ENCODE measurements at places on chromosomes 6 and 20.

DNA sequence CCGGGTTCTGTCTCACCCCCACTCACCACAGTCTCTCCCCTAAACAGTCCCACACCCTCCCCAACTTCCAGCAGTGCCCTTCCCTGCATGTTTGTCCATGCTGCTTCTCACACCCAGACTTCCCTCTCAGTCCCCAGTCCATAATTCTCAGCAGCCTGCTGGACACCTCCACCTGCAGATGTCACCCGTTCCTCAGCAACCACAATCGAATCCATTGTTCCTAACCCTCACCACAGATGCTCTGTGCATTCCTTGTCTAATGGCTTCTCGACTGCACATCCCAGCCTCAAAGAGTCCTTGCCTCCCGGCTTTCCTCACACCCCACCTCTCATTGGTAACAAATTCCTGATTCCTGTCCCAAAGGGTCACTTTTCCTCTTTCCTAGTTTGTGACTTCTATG, 55.6 kb downstream of the GOPC start:
- DNase-seq: no peak

GRCh38 chr6:56484669-56485068, 158.0 kb downstream of the DST start:
- no peak for DNase-seq

GRCh38 chr6:148195511-148195910, 147.1 kb upstream of the SASH1 start:
- no peak for DNase-seq

DNA sequence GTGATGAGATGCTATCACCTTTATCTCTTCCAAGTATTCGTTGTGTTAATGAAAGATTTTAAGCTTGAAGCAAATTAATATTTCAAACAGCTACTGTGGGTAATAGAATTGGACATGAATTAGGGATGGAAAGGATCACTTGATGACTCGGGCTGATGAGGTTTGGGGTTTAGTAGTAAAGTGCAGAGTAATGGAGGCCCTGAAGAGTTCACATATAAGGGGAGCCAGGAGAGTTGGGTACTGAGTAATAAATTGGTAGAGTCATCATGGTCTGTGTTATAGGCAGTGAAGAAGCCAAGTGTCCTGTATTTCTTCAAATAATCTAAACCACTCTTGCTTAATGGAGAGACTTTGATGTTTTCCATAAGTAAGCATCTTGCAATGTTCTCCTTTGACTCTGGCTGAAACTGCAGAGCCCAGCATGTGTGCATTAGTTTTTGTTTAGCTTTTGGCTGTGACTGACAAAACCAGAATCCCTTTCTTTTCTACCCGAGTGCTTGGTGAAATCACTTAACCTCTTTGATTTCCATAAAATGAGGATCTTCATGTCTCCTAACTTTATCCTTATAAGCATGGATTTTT, 57.6 kb downstream of the L3MBTL3 start:
- no peak for DNase-seq

- DNase-seq: peak; percentile 47
Observed at GRCh38 chr20:227439-228105, 514 bp downstream of the DEFB129 start.

DNA sequence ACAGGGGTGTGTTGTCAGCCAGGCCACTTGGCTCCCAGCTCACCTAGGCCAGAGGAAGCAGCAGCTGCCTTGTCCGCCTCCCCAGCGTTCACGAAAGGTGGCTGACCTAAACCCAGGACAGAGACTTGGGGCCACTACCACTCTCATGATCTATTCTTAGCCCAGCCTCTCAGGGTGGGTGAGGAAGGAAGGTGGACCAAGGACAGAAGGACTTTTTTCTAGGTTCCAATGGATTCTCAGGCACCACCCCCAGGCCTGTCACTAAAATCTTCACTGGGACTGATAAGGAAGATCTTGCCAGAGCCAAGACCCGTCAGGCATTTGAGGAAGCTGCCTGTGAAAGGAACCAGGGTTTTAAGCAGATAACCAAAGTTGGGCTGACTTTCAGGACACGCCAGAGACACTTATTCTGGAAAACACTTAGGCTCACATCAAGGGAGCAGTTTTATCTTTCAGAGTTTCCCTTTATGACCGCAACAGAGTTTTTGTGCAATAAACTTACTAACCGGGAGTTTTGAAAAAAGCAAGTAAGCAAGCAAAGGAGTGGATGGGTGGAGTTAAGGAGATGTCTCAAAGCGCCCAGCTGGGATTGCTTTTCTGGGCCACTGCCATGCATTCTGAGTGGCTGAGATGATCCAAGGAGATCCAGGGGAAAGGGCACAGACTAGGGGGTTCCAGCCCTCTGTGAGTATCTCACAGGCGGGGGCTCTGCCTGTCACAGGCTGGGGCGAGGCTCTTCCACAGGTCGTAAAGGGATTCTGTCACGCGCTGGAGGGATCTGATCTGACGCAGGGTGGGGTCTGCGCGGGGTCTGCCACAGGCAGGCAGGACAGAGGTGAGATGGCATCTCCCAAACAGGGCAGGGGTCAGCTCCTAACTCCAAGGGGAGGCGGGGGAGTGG, 989 bp downstream of the FITM2 start:
- DNase-seq: peak; percentile 45

DNA sequence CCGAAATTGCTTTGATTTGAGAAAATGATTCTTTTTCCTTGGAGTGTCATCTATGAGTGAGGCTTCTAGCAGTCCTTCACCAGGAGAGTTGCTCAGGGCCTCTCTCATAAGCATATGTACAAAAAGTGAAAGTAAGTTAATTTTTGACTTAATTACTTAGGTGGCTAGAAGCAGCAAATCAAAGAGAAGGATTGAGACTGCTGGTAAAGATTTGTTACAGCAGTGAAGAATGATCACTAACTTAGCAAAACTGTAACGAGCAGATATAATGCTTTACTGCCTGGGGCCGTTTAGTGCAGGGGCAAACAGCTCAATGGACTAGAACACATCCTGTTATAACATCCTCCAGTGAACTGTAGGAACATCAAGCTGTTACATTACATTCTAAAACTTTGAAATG, 167.8 kb upstream of the RIPOR2 start:
- no peak for DNase-seq

GRCh38 chr20:13554706-13555105, 84.0 kb downstream of the TASP1 start:
- peak; percentile 5 for DNase-seq

GRCh38 chr6:2582268-2582667, 168.5 kb downstream of the MYLK4 start:
- DNase-seq: no peak

DNA sequence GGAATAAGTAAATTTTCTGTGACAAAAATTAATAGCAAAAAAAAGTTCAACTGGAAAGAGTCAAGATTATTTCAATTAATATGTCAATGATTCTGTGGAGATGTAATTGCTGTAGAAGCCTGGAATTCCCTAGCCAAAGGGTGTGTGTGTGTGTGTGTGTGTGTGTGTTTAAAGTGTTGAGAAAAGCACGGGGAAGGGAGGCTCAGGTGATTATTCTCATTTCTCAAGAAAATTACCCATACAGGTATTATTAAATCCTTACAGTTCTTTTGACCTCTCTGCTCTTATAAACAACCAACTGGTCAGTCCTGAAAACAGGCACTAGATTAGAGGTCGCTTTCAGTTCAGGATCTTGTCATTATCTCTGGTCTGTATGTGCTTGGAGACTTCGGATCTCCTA, 129.3 kb upstream of the SASH1 start:
- no peak for DNase-seq

DNA sequence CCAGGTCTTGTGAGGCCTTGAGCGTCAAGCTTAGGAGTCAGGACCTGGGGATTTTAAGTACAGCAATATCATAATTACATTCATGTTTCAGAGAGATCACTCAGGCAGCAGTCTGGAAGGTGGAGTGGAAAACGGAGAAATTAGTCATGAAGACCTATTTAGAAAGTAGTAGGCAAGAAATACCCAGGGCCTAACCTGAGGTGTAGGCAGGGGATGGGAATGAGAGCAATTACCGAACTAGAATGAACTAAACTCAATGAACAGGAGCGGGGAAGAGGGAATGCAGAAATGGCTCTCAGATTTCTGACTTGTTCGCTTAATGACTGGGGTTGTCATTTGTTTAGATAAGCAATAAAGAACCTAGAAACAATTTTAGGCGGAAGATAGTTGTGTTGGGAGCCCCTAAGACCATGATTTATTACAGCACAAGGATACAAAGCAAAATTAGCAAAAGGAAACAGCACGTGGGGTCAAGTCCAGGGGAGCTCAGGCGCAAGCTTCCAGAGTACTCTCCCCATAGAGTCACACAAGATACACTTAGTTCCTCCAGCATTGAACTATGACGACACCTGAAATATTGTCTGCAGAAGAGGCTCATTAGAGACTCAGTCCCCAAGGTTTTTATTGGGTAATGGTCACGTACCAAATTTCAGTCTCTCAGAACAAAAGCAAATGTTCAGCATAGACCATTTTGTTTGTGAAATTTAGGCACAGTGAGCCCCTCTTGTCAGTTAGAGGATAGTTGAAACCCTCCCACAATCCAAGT, 178.8 kb upstream of the AKAP12 start:
- no peak for DNase-seq

- DNase-seq: no peak
Observed at GRCh38 chr6:48472091-48472490, 361.1 kb upstream of the PTCHD4 start.

GRCh38 chr6:152816055-152816454, 65.5 kb downstream of the VIP start:
- DNase-seq: no peak

DNA sequence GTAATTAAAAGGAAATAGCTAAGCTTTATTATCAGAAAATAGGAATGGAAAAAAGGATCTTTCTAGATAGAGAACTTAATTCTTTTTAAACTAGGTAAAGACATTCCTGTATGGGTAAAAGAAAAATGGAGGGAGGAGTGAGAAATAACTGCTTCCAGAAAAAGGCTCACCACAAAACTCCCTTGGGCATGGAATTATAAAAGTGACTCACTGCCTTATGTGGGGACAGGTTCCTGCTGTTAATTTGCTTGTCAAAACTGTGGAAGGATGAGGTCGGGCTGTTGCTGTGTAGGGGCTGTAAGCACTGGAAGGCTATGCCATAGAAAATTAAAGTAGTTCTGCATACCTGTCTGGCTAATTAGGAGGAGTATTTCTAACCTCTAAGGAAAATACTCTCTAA, 158.7 kb downstream of the UBE3D start:
- DNase-seq: no peak

DNA sequence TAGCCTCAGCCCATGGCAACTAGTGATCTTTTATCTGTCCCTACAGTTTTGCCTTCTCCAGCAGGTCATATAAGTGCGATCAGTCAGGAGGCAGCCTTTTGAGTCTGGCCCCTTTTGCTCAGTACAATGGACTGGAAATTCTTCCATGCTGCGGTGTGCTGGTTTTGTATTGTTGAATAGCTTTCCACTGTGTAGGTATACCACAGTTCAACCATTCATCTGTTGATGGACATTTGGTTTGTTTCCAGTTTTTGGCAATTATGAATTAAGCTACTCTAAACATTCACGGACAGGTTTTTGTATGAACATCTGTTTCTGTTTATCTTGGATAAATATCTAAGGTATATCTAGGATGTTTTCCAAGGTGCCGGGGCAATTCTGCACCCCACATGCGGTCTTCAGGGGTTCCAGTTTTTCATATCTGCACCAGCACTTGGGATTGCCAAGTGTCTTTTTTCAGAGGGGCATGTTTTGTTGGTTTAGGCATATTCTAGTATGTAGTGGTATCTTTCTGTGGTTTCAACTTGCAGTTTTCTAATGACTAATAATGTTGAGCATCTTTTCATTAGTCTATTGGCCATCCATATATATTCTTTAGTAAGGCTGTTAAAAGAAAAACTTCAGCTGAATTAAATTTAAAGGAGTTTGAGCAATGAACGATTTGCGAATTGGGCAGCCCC, 141.0 kb downstream of the TFAP2C start:
- DNase-seq: no peak

DNA sequence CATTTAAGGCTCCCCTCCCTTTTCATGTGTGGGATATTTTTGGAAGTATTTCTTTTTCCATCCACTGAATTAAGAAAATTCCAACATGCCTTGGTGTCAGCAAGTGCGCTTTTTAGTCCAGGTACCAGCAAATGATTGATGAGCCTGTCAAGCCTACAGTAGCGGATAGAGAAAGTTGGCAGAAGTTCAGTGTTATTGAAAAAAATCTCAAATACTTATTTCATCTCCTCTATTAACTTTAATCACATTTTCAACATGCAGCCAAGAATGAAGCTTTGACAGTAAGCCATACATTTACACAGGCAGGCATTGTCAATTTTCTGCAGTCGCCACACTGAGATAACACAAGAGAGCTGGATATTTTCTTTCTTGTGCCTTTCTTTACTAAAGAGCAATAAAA, 50.4 kb downstream of the BLOC1S5 start:
- DNase-seq: no peak

GRCh38 chr6:137217801-137218472, 1.2 kb downstream of the IFNGR1 start:
- peak; percentile 77 for DNase-seq

DNA sequence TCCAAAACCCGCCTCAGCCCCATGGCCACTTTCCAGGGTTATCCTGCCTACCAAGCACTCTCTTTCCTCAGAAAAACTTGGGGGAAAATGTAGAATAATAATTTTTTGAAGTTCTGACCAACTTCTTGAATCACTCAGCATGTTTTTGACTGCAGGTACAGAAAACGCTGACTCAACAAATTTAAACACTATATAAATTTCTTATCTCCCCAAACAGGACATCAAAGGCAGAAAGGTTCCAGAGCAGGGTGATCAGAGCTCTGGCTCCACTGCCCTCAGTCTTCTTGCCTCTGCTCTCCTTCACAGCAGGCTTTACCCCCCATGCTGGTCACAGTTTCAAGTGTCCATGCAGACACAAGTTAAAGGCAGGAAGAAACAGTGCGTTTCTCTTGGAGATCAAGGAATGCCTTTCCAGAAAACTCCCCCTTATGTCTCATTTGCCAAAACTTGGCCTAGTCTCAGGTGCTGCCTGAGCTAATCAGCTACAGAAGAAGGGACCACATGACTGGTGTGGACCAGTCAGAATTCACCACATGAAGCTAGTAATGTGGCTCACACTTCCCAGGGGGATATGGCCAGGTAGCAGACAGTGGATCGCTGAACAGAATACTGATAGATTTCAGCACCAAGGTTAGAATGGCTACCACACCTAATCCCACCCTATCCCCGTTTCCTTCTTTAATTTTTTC, 24.4 kb upstream of the SLC17A3 start:
- DNase-seq: no peak

GRCh38 chr6:110491644-110492317, 15.4 kb upstream of the SLC22A16 start:
- DNase-seq: peak; percentile 80

- no peak for DNase-seq
Observed at GRCh38 chr20:21681922-21682318, 23.5 kb upstream of the PAX1 start.

- no peak for DNase-seq
Observed at GRCh38 chr6:46655803-46656202, 3.0 kb downstream of the SLC25A27 start.

- no peak for DNase-seq
Observed at GRCh38 chr6:12884983-12885382, 168.4 kb downstream of the PHACTR1 start.

DNA sequence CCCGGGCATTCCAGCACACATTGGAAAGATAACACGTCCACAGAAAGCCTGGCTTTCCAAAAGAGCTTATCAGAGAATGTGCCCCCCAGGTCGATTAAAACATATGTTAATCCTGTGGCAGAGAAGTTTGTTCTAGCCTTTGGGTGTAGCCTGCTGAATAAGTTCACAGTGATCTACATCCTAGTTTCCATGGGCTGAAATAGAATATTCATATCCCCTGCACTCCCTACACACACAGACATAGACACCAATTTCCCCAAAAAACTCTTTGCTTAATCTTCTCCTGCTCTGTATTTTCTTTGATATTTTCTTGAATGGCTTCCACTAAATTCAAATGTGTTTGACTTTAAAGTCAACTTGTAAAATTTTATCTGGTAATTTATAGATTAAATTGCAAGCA, 1.6 kb downstream of the LPA start:
- DNase-seq: no peak

GRCh38 chr6:112087136-112087911, at the start of the genes FAM229B and TUBE1:
Gene FAM229B (plus strand): TSS chr6:112087591. CDS start chr6:112099284, 11,693 bp downstream.
Gene TUBE1 (minus strand): TSS chr6:112087482. CDS start chr6:112087434, 48 bp downstream.
- peak; percentile 87 for DNase-seq
